ENCODE measurements at places on chromosomes 2 and 18. TPM values are rescaled to one million over a fixed set of nuclear protein-coding genes. Genes with fewer than 3 reads are reported as not detected.

GRCh38 chr2:74694281-74694680 is 40.2 kb downstream of the SEMA4F start:
- DNase-seq = no peak
- no peaks in the 10 kb centered on the region for H3K27me3 ChIP-seq
- no peaks in the 10 kb centered on the region for H3K36me3 ChIP-seq
- H3K4me3 ChIP-seq = no peak overlapping the region
- peaks cover 31% of the 10 kb centered on the region for H3K4me1 ChIP-seq
- H3K27ac ChIP-seq = no peak overlapping the region

DNA sequence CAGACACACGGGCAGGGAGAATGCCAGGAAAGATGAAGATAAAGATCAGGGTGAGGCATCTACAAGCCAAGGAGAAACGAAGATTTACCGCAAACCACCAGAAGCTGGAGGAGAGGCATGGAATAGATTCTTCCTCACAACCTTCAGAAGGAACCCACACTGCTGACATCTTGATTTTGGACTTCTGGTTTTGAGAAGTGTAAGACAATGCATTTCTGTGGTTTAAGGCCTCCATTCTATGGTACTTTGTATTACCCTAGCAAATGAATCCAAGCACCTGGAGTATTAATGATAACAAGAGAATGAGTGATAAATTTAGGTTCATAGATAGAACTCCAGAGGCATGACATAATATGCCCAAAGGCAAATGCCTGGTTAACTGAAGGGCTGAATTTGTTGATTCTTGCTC is 11.8 kb upstream of the FN1 start:
- H3K4me1 ChIP-seq = no peaks in the 10 kb centered on the region
- no peak overlapping the region for H3K27ac ChIP-seq
- no peak overlapping the region for H3K4me3 ChIP-seq
- no peak for DNase-seq
- H3K36me3 ChIP-seq = no peaks in the 10 kb centered on the region

DNA sequence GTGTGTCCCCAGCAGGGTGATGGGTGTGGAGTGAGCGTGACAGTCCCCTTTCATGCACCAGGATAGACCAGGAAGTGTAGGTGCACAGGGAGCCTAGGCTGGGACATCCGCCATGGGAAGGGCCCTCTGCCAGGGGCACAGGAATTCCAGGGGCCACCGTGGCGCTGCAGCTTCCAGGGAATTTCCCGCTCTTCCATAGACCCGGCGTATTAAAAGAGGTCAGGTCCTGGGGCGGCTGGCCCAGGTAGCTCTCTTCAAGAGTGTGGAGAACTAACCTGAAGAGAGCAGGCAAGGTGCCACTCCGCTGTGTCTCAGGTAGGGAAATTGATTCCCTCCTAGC is 42.0 kb downstream of the ATP6V1C2 start:
- H3K36me3 ChIP-seq = no peaks in the 10 kb centered on the region
- no peak overlapping the region for H3K27ac ChIP-seq
- DNase-seq = no peak
- H3K27me3 ChIP-seq = no peaks in the 10 kb centered on the region
- peaks cover 8% of the 10 kb centered on the region for H3K4me1 ChIP-seq

DNA sequence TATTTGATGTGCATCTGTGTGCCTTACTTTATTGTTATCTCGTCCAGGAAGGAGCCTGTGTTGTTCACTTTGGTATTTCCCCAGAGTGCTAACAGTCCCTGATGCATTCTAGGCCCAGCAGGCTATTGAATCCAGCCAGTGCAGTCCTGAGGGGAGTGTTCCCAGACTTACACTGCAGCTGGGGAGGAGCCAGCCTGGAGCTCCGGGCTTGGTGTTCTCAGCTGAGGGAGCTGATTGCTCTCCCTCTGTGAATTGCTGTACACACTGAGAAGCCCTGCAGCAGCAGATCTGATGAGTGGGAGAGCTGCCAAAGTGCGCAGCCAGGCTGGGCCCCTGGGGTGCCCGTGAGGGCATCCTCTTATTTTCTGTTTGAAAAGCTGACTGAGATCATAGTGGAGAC is 159.2 kb downstream of the GALNT3 start:
- H3K4me3 ChIP-seq = no peak overlapping the region
- H3K36me3 ChIP-seq = no peaks in the 10 kb centered on the region
- no peak for DNase-seq
- H3K27me3 ChIP-seq = no peaks in the 10 kb centered on the region
- peaks cover 8% of the 10 kb centered on the region for H3K4me1 ChIP-seq
- no peak overlapping the region for H3K27ac ChIP-seq

- H3K36me3 ChIP-seq = no peaks in the 10 kb centered on the region
- no peak for DNase-seq
- H3K27me3 ChIP-seq = peaks cover 20% of the 10 kb centered on the region
- peaks cover 16% of the 10 kb centered on the region for H3K4me1 ChIP-seq
Observed at GRCh38 chr2:15783489-15783888, 156.9 kb upstream of the MYCN start.

The C2orf80 gene
- not detected for total RNA-seq

The TMEM37 gene
- 0.26 TPM for total RNA-seq

The CYTIP gene
- 0.26 TPM for total RNA-seq

All from PC-3 (cell line).